Renal pelvis (tissue), 12 donors: ENCODE measurements at places on chromosomes 4 and X. TPM values are rescaled to one million over a fixed set of nuclear protein-coding genes. Genes with fewer than 3 reads are reported as not detected.

SH2D1A gene
- 0.41 TPM for polyA plus RNA-seq

AWAT2 gene
- not detected for polyA plus RNA-seq

MAML3 gene
- polyA plus RNA-seq, result 17.6 TPM

CXCR3 gene
- not detected for polyA plus RNA-seq

FGFBP2 gene
- not detected for polyA plus RNA-seq

EXOC1L gene
- not detected for polyA plus RNA-seq

TMEM150C gene
- 22.1 TPM for polyA plus RNA-seq

F11 gene
- polyA plus RNA-seq, result 1.9 TPM

SHOX gene
- polyA plus RNA-seq, result 0.07 TPM
